Chondrocyte (in vitro differentiated cells): ENCODE measurements at places on chromosomes 3 and 15. TPM values are rescaled to one million over a fixed set of nuclear protein-coding genes. Genes with fewer than 3 reads are reported as not detected.

DNA sequence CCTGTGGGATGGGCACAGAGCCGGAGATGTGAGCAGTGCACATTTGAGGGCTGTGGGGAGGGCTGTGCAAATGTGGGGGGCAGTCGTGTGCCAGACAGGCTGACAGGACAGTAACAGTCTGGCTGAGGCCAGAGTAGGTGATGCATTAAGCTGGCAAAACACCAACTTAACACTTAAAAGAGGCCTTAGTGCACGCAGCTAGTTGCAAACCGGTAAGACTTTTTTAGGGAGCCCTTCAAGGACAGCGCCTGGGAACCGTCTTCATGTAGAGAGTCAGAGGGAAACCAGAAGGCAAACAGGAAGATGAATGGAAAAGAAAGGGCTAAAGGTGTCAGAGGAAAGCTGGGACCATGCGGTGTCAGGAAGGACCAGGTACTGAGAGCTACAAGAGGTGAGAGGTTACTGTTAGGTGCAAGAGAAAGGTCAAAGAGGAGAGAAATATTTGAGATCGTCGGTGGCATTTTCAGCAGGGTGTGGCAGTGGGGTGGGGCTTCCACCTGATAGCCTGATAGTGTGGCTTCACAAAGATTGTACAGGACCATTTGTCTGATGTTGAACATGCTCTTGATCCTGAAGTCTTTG lies 30.0 kb upstream of the CHD2 start:
- peaks cover 15% of the 10 kb centered on the region for H3K4me1 ChIP-seq
- no peaks in the 10 kb centered on the region for H3K27me3 ChIP-seq
- no peaks in the 10 kb centered on the region for H3K36me3 ChIP-seq
- no peak for DNase-seq
- H3K4me3 ChIP-seq, result no peak overlapping the region

DNA sequence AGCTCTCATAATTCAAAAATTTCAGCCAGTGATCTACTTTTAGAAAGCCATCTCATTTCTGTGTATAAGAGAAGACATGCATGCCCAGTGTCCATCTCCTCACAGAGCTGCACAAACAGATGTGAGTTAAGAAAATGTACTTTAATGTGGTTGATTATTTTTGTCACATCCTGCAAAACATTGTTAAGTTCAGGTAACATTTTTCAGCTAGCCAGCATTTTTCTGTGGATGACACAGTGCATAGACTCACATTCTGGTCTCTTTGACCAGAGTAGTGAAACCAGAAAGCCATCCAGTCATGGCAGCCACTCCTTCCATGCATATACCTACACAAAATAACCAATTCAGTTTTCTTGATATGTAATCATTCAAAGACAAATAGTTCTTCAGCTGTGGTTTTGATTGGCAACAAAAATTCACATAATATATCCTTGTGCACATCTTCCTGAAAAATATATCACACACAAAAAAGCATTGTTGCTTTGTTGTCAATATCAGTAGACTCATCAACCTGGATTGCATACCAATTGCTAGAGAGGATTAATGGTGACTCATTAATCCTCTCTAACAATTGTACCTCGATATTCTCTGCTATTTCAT lies 2.1 kb upstream of the PLSCR1 start:
- H3K4me1 ChIP-seq, result peaks cover 35% of the 10 kb centered on the region
- H3K36me3 ChIP-seq, result no peaks in the 10 kb centered on the region
- H3K27ac ChIP-seq, result no peak overlapping the region
- no peak overlapping the region for H3K4me3 ChIP-seq
- no peak for DNase-seq

DNA sequence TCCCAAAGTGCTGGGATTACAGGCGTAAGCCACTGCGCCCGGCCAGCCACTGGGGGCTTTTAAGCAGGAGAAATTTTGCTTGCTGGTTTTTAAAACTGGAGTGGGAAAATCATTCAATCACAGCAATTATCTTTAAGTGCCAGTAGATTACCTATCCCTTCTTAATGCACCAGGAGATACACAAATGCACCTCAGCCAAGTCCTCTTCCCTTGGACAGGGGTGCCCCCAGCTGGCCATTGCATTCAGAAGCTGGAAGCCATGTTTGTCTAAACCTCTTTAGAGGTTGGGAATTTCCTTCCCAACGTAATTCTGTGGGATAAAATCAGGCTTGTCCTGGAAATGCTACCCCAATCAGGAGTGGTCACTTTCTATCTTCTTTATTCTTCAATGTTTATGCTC lies 26.6 kb downstream of the MIX23 start:
- H3K27me3 ChIP-seq, result no peaks in the 10 kb centered on the region
- peaks cover 10% of the 10 kb centered on the region for H3K36me3 ChIP-seq
- peaks cover 3% of the 10 kb centered on the region for H3K4me1 ChIP-seq
- no peak overlapping the region for H3K27ac ChIP-seq
- no peak for DNase-seq

- no peaks in the 10 kb centered on the region for H3K4me1 ChIP-seq
- no peaks in the 10 kb centered on the region for H3K36me3 ChIP-seq
- H3K27me3 ChIP-seq, result no peaks in the 10 kb centered on the region
- no peak for DNase-seq
- H3K27ac ChIP-seq, result no peak overlapping the region
Observed at GRCh38 chr3:148190441-148190990, 507.2 kb upstream of the AGTR1 start.

Gene SH2D7
- not detected in 3 replicates for total RNA-seq

Gene CMTM6
- 51.8 to 59.0 TPM (median 54.0 TPM) in 3 replicates for total RNA-seq
